ENCODE measurements at places on chromosomes 5 and 9.

DNA sequence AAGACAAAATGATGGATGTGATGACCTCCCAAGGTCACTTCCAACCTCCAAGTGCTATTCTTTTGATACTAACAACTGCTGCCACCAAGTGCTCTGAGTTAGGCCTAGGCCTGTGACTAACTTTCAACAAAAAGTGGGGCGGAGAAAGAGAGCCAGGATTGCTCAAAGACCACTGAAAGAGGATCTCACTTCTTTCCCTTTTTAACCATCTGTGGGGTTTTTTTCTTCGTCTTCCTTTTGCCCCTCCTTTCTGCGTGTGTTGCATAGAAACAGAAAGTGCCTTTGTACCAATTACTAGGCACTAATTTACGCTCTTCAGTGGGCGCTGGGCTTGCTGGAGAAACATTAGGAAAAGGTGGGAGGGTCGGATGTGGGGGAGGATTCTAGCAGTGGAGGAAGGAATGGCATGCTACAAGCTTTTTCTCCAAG lies 8.0 kb downstream of the KLF9 start:
- DNase-seq = no peak

- no peak for DNase-seq
Measured at GRCh38 chr5:160230686-160231527, 1.6 kb downstream of the FABP6 start.

- no peak for DNase-seq
Measured at GRCh38 chr9:110112792-110113191, 95.2 kb downstream of the C9orf152 start.

GRCh38 chr9:135568026-135568425 lies 6.5 kb downstream of the PAEP start:
- DNase-seq = no peak

GRCh38 chr9:109467936-109468335 lies 30.2 kb downstream of the PTPN3 start:
- DNase-seq = no peak

DNA sequence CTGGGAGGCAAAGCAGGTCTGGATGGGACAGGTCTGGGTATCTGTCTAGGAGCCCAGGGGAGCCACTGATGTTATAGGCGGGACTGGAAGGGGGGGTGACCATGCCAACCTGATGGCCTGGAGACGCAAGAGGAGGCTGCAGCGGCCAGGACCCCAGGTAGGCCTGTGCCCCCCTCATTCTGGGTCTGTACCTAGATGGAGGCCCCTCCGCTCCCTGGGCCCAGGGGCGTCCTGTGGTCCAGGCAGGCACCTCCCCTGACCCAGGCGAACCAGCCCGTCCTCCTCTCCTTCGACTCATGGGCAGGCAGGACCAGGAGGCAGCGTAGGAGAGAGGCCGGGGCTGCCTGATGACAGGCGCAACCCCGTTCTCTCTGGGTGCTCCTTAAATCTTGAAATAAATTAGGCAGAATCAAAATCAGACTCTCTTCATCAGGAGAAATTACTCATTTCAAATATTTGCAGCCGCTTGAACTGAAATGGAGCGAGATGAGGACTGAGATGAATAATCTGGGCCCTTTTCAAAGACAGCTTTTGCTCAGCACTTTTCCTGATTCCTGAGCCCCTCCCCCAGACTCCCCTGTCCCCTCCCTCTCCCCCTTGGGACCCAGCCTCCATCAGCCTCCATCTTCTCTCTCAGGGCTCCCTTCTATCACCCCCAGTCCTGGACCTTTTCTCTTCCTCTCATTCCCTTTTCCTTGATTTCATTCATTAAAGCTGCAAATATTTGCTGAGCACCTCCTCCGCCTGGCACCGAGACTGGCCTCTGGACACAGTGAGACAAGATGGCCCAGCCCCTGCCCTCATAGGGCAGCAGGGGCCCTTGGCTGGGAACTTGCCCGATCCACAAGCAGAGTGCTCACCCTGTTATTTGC lies 46.8 kb upstream of the IER5L start:
- no peak for DNase-seq

GRCh38 chr5:87195104-87195591 lies 72.5 kb upstream of the RASA1 start:
- no peak for DNase-seq
